ENCODE measurements at places on chromosomes 1 and 21.

GRCh38 chr1:77534456-77534855 lies 148.0 kb downstream of the ZZZ3 start:
- no peak for DNase-seq

GRCh38 chr1:37433171-37433570 lies 41.2 kb upstream of the ZC3H12A start:
- no peak for DNase-seq

GRCh38 chr1:60972841-60973364 lies 109.5 kb upstream of the NFIA start:
- DNase-seq = no peak

GRCh38 chr1:22822371-22822770 lies 111.7 kb downstream of the EPHB2 start:
- no peak for DNase-seq

- no peak for DNase-seq
Measured at GRCh38 chr1:236992449-236992848, 11.8 kb downstream of the MT1HL1 start.

- no peak for DNase-seq
Measured at GRCh38 chr1:154831462-154831861, 38.6 kb downstream of the KCNN3 start.

GRCh38 chr1:241902391-241903065 lies 54.5 kb downstream of the EXO1 start:
- no peak for DNase-seq

DNA sequence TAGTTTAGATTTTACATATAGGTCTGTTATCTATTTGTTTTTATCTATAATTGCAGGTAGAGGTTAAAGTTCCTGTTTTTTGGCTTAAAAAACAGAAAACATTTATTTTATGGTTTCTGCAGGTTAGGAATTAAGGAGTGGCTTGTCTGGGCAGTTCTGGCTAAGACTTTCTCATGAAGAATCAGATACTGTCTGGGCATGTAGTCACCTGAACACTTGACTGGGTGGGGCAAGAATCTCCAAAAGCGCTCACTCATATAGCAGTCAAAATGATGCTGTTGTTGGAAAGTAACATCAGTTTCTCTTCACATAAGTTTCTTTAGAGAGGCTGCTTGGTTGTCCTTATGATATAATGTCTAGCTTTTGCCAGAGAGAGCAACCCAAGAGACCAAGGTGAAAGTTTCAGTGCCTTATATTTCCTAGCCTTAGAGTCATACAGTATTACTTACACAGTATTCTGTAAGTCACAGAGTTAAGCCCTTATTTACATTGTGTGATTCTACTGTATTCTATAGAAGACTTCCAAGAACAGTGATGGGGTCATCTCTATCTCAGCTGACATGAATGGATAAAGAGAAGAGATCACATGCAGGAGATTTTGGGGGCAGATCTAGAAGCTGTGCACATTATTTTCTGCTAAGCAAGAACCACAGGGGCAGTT lies 125.4 kb upstream of the GPR52 start:
- no peak for DNase-seq

GRCh38 chr1:232650845-232651244 lies 20.9 kb upstream of the SIPA1L2 start:
- DNase-seq = no peak

GRCh38 chr1:236550961-236551851 lies 27.4 kb downstream of the LGALS8 start:
- no peak for DNase-seq

- no peak for DNase-seq
Measured at GRCh38 chr1:152906023-152906565, 2.3 kb upstream of the IVL start.

- no peak for DNase-seq
Measured at GRCh38 chr1:87985071-87985470, 656.4 kb downstream of the LMO4 start.

GRCh38 chr1:207811920-207812720 lies 60.3 kb downstream of the CD46 start:
- DNase-seq = peak; percentile 76

GRCh38 chr1:57889676-57890320 lies 465.9 kb upstream of the DAB1 start:
- DNase-seq = no peak

GRCh38 chr1:33327587-33328325 lies 6.9 kb upstream of the A3GALT2 start:
- DNase-seq = no peak

- DNase-seq = no peak
Measured at GRCh38 chr1:15406614-15407559, 2.8 kb upstream of the EFHD2 start.

DNA sequence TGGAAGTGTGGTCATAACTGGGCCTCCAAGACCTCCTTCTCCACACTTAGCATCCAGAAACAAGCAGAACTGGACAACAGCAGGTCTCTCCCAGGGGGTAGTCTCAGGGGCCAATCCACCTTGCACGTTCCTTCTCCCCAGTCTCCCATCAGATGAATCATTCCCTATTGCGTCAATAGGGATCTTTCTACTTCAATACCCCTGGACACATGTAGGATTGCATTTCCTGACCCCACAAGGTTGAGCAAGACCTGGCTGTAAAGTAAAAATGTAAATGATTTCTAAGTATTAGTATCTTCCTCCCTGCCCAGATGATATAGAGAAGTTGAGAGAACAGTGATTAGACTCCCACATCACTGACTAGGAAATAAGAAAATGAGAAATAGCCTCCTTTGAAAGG lies 224.5 kb upstream of the CSF3R start:
- DNase-seq = no peak

DNA sequence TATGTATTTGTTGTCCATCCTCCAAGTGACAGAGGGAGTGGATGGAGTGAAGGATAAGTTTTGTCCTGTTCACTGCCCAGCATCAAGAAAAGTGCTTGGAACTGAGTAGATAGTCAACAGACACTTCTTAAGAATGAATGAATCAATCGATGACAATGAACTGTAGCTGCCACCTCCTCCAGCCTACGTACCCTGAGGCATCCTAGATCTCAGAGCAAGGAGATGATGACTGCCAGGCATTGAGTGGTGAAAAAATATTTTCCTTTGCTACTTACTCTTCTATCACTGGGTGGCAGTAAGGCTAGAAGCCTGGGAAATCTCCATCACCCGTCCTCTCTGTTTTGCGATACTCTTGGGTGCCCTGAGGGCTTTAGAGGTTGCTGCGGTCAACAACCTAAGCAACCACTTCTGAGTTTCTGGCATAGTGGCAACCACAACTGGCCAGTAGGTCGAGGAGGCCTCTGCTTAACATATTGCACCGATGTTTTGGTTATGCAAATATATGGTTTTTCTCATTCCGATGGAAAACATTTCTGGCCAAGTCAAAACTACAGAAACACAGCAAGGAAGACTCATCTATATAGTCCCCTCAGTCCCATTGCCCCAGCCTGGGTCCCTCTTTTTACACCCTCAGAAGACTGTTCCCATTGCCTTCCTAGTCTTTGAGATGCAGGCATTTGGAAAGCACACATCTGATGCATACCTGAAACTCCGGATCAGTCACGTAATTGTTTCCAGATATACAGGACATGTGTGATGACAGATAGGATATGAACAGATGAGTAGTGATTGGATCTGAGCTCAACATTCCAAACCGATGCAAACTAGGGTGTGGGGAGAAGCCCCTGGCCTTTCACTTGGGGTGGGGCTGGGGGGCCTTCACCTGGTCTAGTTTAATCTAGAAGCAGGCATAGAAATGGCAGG lies 136.8 kb downstream of the RUNX1 start:
- DNase-seq = no peak

DNA sequence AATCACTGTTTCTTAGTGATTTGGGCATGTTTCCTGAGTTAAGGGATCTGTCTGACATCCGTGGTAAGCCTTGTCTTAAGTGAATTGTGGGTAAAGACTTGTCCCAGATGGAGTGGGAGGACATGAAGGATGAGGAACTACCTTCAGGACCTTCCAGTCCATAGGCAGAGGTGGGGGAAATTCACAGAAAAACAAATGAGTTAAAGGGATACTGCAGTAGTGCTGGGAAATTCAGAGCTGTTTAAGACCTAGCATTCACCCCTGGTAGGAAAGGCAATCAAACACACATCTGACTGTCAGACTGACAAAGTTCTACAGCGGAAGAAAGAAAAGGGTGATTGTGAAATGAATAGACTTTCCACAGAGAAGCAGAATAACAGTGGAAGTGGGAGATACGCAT lies 3.0 kb downstream of the GNAT2 start:
- DNase-seq = no peak

DNA sequence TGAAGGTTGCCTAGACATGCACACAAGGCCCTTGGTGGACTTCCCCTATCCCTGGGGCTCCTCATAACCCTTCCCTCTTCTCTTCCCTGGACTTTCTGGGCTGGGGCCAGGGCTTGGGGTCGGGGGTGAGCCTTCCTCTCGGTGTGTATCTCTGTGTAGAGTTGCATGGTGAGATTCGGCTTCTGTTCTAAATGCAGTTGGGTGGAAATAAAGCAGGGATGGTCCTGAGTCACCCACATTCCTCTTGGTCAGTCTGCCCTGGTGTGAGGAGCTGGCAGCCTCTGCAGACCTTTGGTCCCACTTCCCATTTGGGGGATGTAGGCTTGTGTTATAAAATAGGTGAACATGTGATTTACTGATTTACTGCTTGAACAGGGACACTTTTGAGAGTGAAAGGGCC lies 38.0 kb downstream of the ADARB1 start:
- no peak for DNase-seq

DNA sequence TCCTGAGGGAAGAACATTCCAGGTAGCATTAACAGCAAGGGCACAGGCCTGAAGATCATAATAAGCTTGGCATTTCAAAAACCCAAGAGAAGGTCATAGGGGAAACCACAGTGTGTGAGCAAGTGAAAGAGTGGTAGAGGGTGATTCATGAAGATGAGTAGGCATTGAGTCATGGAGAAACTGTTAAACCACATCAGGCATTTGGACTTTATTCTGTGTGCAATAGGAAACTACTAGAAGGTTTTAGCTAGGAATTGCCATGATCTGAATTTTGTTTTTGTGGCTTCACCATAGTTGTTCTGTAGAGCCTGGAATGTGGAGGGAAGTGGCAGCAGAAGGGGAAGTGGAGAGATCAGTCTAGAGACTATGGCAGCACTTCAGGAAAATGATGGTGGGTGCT lies 359.0 kb upstream of the PTBP2 start:
- no peak for DNase-seq

GRCh38 chr1:80657044-80657643 lies 1143.6 kb upstream of the ADGRL2 start:
- DNase-seq = no peak

DNA sequence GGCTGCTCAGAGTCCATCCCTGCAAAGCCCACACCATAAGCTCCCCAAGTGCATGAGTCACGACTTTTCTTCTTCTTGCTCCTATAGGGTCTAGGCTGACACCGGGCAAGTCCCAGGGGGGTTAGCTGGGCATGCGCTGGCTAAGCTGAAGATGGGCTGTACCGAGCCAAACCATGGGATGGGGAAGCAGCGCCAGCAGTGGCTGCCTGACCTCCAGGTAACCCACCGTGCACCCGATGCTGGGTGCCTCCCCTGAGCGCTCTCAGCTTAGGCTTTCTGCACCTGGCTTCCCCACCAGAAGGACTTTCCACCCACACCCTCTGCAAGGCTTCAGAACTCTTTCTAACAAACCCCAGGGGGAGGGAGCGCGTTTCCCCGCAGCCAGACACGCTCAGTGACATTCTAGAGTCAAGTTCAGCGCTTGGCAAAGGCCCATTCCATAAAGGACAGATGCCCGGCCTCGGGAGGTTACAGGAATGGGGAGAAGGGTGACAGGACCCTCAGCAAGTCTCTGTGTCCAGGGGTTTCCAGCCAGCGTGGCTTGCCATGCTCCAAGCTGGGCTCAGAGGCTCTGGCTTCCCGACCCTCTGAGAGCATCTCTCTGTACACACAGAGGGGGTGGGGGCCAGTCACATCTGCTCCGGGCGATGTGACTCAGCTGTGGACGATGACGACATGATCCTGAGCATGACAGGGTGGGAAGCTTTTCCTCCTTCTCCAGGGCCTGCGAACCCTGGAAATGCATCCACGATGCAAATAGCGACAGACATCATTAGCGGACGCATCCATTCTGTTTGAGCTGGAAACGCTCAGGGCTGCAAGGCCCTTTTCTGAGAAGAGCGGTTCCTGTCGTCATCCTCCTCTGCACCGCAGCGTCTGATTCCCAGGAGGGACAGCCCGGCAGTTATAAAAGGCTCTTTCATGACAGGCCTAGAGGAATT lies 107.8 kb downstream of the SIK1 start:
- no peak for DNase-seq

Data from midbrain (tissue), 1 donor.